ENCODE measurements at places on chromosomes 7 and 10.

DNA sequence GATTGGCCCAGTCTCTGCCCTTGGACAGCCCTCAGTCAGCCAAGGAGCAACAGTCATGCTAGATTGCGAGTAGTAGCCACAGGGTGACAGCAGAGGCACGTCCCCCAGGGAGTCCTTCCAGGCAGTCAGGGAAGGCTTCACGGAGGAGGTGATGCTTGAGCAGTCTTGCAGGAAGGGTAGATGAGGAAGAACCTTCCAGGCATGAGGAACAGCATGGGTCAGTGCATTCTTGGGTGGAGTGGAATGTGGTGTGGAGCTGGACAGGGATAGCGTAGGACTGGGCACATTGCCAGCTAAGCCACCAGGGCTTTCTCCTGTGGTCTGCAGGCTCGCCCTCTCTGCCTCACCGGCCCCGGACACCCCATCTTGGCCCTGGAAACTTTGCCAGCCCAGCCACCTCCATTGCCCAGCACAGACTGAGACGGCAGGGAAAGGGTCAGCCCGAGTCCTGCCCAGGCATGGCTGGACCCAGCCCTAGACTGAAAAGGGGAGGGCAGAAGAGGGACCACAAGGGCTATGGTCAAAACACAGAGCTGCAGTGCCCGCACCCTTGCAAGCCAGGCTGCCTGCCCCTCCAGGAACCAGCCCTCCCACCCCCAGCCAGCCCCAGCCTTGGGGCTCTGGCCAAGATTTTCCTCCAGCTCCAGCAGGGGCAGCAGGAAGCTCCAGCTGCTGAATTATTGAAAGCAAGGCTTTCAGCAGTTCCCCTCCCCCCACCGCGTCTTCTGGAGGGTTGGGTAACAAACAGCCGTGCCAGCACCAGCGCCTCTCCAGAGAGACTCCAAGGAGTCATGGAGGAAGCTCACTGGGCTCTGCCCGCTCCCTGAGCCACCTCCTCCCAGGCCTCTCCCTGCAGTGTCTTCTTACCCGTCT is 18.7 kb downstream of the SRRM3 start:
- no peak for DNase-seq

DNA sequence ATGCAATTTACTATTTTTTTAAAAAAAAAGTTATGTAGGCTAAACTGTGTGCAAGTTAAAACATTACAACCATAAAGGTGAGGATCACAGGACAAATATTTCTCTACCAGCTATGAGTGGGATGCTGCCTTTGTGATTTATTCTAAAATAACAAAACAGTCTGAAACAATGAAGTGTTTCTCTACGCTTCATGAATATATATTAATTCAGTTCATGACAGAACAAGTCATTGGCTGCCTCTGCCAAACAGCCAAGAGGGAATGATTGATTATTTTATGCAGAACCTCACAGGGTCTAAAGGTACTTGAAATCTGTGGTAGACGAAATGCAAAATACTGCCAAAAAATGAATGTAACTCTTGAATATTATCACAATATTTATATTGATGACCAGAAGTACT is 29.0 kb upstream of the SOSTDC1 start:
- no peak for DNase-seq

GRCh38 chr10:69086001-69086509 is 1.8 kb upstream of the SRGN start:
- DNase-seq: no peak

DNA sequence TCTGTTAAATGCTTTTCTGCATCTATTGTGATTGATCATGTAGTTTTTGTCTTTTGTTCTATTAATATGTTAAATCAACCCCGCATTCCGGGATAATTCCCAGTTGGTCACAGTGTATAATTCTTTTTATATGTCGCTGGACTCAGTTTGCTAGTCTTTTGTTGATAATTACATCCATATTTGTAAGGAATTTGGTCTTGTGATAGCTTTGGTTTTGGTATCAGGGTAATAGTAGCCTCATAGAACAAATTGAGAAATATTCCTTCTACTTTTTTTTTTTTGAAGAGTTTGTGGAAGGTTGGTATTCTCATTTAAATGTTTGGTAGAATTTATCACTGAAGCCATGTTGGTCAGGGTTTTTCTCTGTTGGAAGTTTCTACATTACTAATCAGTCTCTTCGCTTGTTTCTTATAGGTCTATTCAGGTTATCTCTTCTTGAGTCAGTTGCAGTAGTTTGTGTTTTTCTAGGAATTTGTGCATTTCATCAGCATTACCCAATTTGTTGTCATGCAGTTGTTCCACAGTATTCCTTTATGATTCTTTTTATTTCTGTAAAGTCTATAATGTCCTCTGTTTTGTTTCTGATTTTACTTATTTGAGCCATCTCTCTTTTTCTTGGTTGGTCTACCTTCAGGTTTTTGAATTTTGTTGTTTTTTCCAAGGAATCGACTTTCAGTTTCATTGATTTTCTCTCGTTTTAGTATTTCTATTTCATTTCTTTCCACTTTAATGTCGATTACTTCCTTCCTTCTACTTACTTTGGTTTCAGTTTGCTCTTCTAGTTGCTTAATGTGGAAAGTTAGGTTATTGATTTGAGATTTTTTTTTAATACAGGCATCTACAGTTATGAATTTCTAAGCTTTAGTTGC is 64.6 kb upstream of the GJD4 start:
- no peak for DNase-seq

DNA sequence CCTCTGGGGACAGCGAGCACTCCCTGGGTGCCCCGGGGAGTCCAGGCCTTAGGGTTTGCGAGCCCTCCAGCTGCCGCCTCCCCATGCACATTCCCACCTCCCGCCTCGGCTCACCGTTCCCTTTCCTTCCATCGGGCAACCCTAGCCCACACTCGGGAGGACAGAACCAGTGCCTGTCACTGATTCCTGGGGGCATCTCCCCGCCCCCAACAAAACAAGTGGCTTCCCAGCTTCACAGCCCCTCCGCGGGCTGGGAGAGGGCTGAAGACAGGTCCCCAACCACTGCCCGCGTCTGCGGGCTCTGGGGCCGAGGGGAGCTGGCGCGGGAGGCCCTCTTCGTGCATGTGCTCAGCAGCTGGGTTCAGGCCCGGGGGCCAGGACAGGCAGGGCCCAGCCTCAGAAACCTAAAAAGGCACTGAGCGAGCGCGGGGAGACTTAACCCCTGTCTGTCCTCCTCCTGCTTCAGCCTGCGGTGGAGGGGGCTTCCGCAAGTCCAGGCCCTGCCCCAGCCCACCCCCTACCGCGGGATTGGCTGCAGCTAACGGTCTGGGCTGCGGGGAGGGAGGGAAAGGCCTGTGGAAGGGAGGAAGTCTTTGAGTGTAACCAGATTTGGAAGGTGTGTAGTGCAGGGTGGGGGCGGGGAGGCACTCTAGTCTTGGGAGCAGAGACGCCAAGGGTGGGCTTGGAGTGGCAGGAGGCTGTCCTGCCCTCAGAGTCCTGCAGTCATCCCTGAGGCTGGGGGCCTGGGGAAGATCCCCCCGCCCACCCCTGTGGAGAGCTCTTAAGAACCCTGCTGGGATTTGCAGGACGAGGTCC is 1.2 kb downstream of the FLNC start:
- no peak for DNase-seq

GRCh38 chr7:117837841-117838240 is 35.4 kb downstream of the CTTNBP2 start:
- DNase-seq: no peak

GRCh38 chr7:99987846-99988245 is 12.0 kb upstream of the AZGP1 start:
- no peak for DNase-seq

- peak; percentile 28 for DNase-seq
Observed at GRCh38 chr7:16431646-16432424, 10.5 kb upstream of the CRPPA start.

DNA sequence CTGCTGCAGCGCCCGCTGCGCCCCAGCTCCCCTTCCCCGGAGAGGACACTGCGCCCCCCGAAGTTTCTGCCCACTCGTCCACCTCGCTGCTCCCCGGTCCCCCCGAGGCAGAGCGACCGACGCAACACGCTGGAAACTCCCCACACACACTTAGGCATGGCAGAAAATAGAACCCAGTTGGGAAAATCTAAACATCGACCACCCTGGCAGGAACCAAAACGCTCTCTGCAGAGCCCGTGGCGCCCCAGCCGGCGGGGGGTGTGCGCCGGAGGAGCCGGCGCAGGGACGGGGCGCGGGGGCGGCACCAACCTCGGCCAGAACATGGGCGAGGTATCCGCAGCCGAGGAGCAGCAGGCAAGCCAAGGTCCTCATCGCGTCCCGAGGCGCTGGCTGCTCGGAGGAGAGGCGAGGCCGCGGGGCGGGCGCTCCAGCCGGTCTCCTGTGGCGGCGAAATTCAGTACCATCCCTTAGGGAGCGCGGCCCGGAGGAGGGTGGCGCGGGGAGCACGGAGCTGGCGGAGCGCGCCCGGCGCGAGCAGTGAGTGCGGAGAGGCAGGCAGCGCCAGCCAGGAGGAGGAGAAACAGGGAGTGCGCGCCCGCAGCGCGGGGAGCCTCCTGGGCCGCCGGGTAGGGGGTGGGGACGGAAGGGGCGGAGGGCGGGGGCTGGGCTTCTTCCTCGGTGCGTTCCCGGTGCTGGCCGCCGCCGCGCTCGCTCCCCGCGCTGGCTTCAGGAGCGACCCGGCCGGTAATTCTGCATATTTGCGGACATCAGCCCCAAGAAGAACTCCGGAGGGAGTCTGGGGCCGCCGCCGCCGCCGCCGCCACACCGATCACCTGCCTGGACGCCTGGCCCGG is 789 bp downstream of the PDGFA start:
- DNase-seq: no peak

Data from naive thymus-derived CD4-positive, alpha-beta T cell (primary cell).